Activated naive CD4-positive, alpha-beta T cell treated with anti-CD3 and anti-CD28 coated beads, Interleukin-2, amount 50 U/mL, for 72 hours (primary cell): ENCODE measurements at places on chromosomes 13 and 19.

GRCh38 chr13:72205773-72206172 lies 338.8 kb upstream of the DACH1 start:
- DNase-seq, result no peak

DNA sequence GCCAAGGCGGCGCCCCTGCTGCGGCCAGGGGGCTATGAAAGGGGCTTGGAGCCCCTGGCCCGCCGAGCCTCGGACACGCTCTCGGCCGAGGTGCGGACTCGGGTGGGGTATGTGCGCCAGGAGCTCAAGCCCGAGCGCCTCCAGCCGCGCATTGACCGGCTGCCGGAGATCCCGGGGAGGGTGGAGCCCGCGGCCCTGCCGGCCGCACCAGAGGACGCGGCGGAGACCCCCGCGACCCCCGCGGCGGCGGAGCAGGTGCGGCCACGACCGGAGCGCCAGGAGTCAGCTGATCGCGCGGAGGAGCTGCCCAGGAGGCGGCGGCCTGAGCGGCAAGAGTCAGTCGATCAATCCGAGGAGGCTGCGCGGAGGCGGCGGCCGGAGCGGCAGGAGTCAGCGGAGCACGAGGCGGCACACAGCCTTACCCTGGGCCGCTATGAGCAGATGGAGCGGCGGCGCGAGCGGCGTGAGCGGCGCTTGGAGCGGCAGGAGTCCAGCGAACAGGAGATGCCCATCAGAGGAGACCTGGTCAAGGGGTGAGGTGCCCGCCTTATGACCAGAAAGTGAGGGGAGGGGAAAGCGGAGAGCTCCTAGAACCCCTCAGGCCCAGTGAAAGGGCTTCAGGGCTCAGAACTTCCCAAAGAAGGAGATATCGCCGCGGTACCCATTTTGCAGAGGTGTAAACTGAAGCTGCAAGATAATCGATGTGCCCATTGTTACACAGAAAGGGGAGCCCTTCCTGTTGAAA lies 8.8 kb upstream of the SHKBP1 start:
- DNase-seq, result no peak

DNA sequence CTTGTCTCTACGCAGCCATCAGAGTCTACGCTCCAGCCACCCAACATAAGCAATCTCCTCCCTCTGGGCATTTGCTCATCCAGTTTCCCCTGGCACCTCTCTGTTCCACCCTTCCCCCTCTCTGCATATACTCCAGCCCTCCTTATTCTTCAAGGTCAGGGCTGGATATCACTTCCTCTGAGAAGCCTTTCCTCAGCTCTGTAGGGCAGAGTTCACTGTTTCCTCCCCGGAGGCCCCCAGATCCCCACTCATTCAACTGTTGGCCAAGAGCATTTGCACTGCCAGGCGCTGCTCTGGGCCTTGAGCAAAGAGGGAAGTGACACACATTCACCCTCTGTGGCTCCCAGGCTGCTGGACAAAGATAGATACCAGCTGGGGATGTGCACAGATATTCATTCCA lies 3.3 kb downstream of the FCGRT start:
- no peak for DNase-seq

DNA sequence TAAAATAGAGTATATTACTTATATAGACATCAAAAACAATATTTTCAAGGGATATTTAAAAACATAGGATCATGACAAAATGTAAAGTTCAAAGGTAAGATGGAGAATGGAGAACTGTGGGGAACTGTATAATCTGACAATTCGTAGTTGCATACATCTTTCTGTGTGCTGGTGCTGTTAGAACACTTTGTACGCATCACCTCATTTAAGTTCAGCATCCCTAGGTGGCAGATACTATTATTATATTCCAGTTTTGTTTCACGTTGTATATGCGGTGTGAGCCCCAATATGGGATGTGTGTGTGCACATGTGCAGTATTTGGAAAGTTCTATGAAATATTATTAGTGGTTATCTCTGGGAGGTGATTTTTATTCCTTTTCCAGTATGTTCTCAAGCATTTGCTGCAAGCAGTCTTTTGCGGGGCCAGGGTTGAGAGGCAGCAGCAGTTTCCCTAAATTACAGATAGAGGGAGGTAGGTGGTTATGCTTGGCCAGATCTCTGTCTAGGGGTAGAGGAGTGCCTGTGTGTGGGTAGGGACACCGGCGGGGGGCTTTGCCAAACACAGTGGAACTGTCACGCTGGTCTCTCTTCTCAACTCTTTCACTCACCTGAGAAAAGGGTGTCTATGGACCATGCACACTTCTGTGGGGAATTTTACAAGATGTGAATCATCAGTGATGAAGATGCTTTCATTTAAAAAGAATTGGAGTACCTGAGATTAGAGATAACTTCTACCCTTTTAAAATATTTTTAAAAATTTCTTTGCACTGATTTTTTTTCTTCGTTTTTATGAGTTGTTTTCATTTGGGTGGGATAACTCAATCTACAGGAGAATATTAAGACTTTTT lies 55.6 kb upstream of the ALOX5AP start:
- no peak for DNase-seq

GRCh38 chr13:23365652-23366051 lies 67.8 kb downstream of the SACS start:
- DNase-seq, result no peak

- DNase-seq, result peak; percentile 52
Measured at GRCh38 chr19:41705393-41706174, 2.8 kb upstream of the CEACAM5 start.

DNA sequence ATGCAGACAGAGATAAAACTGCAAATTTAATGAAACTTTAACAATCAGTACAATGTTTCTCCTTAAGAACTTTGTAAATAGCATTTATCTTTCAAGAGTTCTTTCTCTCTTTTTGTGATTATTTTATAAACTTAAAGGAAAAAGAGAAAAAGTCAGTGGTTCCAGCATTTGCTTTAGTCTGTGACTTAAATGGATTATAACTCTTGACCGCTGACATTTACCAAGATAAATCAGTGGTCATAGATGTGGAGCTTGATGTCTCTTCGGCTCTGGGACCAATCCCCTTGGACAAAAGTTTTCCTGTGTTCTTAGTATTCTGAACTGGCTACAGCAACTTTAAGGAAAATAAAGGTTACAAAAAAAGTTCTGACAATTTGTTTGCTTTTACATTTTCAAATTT lies 162.6 kb downstream of the TM9SF2 start:
- no peak for DNase-seq

DNA sequence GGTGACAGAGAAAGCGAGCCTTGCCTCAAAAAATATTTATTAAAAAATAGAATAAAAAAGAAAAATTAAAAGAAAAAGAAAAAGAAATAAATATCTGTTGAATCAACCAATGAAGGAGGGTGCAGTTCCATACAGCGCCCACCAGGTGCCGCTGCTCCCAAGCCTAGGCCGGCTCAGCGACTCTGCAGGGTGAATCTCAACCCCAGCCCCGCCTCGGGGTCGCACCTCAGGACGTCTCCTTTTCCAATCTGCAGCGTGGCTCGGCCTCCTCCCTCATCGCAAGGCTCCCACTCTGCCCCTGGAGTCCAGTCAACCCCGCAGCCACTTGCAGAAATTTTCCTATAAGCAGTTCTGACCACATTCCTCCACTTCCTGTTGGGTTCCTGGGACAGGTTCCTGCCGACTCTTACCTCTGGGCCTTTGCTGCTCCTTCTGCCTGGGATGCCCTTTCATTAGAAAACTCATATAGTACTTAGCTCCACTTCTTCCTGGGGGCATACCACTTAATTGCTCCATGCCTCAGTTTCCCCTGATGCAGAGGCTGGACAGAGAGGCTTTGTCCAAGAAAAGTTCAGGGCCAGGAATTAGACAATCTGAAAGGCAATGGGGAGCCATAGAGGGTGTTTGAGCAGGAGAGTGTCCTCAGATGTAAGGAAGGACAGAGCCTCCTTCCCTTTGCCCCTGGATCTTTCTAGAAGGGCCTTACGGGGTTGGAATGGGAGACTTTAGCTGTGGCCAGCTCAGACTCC lies 24.3 kb downstream of the NFILZ start:
- DNase-seq, result peak; percentile 72

DNA sequence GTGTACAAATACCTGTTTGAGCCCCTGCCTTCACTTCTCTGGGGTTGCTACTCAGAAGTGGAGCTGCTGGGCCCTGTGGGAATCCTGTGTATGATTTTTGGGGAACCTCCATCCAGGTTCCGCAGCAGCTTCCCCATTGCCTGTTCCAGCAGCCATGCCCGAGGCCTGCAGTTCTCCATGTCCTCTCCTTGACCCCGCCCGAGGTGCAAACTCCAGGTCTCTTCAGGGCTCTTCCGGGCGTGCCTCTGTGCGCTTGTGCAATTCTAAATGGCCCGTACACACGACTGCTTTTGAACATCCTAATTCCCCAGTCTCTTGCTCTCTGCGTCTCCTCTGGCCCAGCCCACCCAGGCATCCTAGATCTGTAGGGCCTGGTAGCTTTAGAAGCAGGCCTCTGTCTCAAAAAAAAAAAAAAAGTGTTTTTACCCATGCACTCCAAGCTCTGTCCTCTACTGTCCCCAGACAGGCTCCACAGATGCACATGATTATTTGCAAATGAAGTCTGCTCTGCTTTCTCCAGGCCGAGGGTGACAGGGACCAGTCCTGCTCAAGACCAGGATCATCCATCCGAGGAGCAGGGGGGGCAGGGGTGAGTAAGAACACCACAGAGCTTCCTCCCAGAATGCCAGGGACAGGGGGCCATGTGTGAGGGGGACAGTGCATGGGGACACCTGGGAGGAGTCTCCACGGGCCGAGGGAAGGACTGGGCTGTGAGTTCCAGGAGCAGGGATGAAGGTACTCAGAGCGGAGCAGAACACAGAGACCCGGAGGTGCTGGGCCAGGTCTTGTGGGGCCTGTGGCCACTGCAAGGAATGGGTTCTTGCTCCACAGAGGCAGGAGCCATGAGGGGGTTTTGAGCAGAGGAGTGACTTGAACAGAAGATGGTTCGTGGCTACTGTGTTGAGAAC lies 51.7 kb downstream of the SLC7A9 start:
- DNase-seq, result no peak

DNA sequence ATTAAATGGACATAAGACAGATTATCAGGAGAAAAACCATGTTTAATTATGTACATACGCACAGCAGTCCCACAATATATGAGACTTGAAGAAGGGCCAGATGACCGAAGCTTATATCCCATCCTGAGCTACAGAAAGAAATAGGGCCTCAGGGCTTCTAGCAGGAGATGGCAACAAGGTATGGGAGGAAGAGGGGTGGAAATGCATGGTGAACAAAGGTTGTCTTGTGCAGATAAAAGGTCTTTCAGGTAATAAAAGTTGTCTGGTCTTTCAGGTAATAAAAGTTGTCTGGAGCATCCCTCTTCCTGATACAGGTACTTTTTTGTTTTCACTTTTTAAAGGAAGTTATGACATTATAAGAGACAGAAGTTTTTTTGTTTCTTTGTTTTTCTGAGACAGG lies 15.4 kb upstream of the GTF3A start:
- no peak for DNase-seq

- DNase-seq, result no peak
Measured at GRCh38 chr19:49805822-49806619, 7.1 kb downstream of the FUZ start.

GRCh38 chr19:49555600-49556411 lies 24.6 kb downstream of the NOSIP start:
- DNase-seq, result no peak

GRCh38 chr13:80962855-80963254 lies 621.9 kb upstream of the SPRY2 start:
- no peak for DNase-seq

GRCh38 chr13:40941581-40941980 lies 77.5 kb downstream of the ELF1 start:
- no peak for DNase-seq

- no peak for DNase-seq
Measured at GRCh38 chr19:19207637-19208572, 3.9 kb upstream of the NCAN start.
